Activated CD8-positive, alpha-beta T cell treated with anti-CD3 and anti-CD28 coated beads for 36 hours (primary cell): ENCODE measurements at places on chromosomes 3 and 15.

DNA sequence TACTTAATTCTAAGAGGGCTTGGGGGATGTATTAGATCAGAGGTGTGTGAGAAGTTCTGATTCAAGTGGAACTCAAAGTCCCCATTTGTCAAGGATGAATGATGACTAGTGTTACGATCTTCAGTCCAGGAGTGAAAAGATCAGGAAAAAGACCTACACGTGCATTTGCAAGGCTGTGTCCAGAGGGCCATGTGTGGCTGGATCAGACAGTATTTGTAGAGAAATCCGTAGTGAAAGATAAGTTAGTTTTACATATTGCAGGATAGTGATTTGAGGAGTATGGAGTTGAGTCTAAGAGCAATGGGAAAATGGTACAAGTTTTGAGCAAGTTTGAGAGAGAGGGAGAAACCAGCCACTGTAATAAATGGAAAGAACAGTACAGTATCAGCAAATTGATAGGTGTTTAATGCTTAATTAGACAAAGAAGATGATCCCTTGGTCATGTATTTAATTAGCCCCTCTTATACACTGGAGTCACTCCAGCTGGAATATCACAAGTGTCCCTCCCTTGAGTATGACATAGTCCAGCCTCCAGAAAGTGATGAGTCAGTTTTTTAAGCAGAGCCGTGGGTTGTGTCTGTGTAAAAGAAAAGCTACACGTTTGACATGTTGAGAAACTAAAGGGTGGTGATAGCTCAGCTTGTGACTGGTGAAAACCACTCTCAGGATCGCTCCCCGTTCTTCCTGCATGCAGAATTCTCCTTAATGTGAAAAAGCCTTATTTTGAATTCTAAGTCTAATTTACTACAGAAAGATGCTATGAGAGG lies 348.8 kb downstream of the ROBO1 start:
- H3K4me3 ChIP-seq = no peak overlapping the region
- H3K27me3 ChIP-seq = no peaks in the 10 kb centered on the region
- no peak for DNase-seq
- H3K36me3 ChIP-seq = no peaks in the 10 kb centered on the region

GRCh38 chr15:89332446-89332845 lies 2.2 kb downstream of the POLG start:
- peak overlapping the region; percentile 51 for H3K27ac ChIP-seq
- peaks cover 65% of the 10 kb centered on the region for H3K4me1 ChIP-seq
- peak; percentile 32 for DNase-seq
- peaks cover 58% of the 10 kb centered on the region for H3K36me3 ChIP-seq
- H3K27me3 ChIP-seq = peaks cover 2% of the 10 kb centered on the region

DNA sequence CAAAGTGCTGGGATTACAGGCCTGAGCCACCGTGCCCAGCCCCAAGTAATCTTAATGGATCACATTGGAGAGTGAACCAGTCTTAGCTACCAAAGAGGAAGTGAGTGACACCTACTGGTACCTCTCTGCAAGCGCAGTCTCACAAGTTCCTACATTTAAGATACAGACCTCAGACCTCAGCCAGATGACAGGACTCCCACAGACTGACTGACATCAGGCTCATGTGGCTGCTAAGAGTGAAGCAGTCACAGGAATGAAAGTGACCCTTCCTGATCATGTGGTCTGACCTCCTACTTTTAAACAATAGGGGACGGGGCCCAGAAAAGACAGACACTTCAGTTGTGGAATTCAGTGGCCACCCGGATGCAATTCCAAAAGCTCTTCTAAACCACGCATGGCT lies 36.3 kb upstream of the GNB5 start:
- H3K27me3 ChIP-seq = no peaks in the 10 kb centered on the region
- H3K27ac ChIP-seq = peak overlapping the region; percentile 57
- no peaks in the 10 kb centered on the region for H3K36me3 ChIP-seq
- peak; percentile 88 for DNase-seq
- peaks cover 17% of the 10 kb centered on the region for H3K4me1 ChIP-seq

GRCh38 chr15:71761649-71762048 lies 48.7 kb upstream of the NR2E3 start:
- no peak overlapping the region for H3K4me3 ChIP-seq
- peaks cover 6% of the 10 kb centered on the region for H3K27me3 ChIP-seq
- H3K27ac ChIP-seq = no peak overlapping the region

GRCh38 chr15:95494971-95495541 lies 835.4 kb upstream of the NR2F2 start:
- no peaks in the 10 kb centered on the region for H3K36me3 ChIP-seq
- H3K4me1 ChIP-seq = peaks cover 2% of the 10 kb centered on the region
- no peak for DNase-seq
- H3K4me3 ChIP-seq = no peak overlapping the region
- peaks cover 11% of the 10 kb centered on the region for H3K27me3 ChIP-seq
- H3K27ac ChIP-seq = no peak overlapping the region
